NCI-H524 treated with DMSO at 0.1 percent for 48 hours (cell line): ENCODE measurements at places on chromosomes 4 and X.

GRCh38 chr4:154516318-154517029 lies 24.9 kb upstream of the DCHS2 start:
- DNase-seq: no peak

DNA sequence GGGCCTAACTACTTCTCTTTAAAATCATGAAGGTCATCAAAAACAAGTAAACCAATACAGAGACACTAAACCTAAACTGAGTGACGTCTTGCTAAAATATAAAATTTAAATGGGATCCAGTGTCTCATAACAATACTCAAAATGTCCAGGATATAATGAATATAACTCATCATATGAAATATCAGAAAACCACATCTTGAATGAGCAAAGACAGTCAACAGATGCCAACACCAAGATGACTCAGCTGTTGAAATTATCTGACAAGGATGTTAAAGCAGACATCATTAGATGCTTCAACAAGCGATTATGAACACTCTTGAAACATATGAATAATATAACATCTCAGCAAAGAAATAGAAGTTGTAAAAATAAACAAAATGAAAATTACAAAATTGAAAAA lies 8.3 kb downstream of the NAP1L2 start:
- DNase-seq: no peak

DNA sequence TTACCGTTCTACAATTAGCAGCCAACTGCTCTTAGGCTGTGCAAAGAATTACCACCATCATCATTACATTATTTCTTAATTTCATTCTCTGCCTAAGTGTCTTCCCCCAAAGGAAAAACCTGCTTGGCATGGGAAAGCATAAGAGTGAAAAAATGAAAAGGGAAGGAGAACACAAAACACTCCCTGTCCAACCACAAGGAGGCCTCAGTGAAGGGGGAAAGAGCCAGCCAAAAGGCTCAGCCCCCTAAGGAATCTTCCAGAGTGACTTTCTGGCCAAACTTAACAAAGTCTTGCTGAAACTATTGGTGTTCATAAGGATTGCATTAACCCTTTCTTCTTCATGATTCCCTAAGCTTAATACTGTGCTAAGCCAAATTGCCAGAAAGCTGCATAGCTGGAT lies 287.4 kb downstream of the SMARCA1 start:
- DNase-seq: peak; percentile 36

DNA sequence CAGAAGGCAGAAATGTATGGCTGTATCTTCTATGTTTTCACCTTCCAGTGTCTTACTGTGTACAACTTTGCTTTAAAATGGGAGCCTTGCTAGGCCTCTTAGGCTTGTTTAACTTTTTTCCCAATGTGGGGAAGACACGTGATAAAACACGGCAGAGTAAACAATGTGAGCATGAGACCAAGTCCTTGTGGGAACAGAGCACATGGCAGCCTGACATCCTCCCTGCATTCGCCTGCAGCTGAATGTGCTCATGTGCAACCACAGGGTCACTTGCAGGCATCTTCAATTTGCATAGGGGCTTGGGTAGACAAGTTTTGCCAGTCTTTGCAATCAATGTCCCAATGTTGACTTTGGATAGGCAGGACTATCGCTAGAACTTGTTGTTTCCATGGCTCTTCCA lies 91.8 kb downstream of the CCNG2 start:
- DNase-seq: no peak

DNA sequence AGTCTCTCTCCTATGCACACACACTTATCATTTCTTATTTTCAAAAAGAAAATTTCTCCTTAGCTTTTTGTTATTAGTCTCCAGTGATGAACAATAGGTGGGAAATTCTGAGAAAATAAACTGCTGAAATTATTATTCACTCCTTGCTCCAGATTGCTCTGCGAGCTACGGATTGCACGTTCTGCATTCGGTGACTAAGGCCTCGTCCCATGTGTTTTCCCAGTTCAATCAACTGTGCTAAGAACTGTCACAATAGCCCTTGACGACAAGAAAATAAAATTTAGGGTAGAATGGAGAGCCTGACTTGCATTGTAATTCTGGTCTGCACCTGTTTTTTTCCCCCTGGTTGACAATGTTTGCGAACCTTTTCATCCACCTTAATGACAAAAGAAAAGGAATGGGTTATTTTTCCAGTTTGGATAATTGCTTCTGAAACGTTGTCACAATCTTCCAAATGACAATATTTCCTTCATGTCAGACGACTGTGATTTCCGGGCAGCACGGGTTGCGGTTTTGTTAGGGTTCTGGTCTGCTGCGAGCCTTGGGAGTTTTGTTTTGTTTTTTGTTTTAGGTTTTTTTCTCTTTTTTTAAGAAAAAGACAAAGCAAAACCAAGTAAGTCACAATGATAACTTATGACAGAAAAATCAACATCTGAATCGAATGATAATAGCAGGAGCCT lies 124.5 kb upstream of the NOCT start:
- DNase-seq: no peak

- no peak for DNase-seq
Measured at GRCh38 chr4:161894493-161895167, 269.2 kb downstream of the FSTL5 start.

DNA sequence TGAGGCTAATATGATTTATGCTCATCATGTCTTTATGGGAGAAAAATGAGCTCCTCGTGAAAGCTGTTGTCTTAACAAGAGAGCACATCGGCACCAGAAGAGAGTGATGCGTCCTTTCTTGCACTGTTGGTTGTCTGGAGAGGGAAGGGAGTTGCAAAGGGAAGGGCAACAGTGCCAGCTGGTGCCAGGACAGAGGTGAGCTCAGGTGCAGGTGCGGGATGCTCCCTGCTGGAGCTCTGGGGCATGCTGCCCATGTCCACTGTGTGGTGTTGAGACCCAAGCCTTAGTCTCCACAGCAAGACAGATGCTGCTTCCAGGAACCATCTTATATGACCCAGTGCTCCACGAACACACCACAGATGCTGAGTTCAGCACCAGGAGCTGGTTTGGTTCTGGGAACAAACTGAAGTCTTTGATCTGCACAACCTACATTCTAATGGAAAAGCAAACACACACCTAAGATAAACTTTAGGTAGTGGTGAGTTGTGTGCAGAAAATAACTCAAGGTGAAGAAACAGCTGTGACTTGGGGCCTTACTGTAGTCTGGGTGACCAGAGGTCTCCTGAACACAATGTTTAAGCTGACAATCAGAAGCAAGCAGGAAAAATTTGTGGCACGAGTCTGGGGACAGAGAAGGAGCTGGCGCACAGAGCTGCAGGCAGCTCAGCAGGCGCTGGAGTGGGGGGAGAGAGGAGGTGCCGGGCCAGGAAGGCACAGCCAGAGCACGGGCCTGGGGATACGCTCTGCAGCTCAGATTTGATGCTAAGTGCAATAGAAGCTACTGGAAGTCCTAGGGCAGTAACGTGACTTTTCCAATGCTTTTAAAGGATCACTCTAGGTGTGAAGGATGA lies 73.2 kb downstream of the HAUS3 start:
- DNase-seq: no peak

DNA sequence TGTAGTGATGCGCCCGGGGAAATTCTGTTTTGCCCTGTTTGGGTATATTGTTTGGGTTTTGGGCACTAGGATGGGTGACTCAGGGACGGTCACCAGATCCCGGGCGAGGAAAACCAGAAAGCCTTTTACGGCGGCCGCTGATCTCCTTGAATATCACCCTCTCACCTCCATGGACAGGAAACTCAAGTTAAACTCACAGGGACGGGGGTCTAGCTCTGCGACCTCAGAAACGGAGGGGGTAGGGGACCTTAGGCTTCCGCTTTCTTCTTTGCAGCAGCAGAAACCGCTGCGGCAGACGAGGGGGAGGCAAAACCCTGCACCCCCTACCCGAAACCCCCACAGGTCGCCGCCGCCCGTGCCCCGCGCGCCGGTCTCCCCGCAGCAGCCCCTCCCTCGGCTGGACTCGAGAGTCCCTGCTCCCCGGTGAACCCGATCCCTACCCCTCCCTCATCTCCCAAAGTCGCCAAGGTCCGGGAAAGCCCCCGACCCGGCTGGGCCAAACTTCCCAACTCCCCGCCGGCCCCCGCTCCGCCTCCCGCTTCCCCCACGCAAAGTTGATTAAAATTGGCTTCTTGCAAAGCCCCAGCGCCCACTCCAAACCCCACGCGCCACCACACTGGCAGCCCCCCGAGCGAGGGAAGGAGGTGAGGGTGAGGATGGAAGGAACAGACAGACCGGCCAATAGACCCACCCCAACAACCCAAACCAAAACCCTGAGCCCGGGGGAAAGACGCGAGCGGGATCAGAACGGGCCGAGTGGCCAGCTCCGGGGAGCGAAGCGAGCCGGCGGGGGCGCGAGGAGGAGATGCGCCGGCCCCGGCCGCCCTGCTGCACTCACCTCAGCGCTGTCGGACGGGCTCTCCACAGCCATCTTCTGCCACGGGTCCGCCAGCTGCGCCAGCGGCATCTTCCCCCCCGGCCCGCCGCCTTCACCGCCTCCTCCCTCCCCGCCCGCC lies 705 bp downstream of the RPS6KA3 start:
- no peak for DNase-seq

DNA sequence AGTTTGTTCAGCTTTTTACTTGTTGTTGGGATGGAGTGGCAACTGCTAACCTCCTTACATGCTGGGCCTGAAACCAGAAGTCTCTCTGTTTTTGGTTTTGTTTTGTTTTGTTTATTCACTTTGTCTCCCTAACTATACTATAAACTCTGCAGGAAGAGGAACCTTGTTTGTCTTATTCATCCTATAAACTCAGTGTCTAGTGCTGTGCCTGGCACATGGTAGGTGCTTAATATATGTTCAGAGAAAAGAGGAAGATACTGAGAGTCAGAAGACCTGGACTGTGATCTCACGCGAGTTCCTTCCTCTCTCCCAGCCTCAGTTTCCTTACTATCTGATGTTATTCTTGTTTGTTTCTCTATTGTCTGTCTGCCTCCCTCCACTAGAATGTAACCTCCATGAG lies 71.3 kb downstream of the PRPS1 start:
- no peak for DNase-seq

DNA sequence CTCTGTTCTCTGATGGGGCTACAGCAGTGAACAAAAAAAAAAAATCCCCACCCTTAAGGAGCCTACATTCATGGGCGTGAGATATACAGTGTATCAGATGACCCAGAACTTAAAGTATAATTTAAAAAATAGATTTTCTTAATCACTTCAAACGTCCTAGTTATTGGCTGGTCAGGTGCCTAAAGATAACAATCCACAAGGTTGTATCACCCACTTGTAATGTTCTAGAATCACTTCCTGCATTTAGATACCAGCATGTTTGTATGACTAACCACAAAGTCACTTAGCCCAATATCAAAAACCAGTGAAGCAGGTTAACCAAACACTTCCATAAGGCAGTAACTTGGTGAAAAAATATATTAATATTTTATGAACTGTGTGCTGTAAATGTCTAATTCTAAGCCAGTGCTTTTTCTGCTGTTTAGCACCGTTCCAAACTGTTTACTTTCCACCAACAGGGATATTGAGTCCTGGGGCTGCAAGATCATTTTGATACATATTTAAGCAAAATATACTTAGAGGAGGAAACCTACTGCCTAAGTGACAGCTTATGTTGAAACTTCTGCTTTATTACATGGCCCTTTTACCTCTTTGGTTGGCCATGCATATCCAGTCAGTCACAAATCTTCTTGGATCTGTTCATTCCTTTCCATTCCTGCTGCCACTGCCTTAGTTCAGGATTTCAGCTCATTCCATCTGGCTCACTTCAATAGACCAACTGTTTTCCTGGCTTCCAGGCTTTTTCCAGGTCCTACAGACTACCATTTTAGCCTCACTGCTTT lies 43.3 kb downstream of the CD40LG start:
- no peak for DNase-seq

- DNase-seq: peak; percentile 2
Measured at GRCh38 chr4:137819964-137820383, 287.7 kb upstream of the PCDH18 start.

DNA sequence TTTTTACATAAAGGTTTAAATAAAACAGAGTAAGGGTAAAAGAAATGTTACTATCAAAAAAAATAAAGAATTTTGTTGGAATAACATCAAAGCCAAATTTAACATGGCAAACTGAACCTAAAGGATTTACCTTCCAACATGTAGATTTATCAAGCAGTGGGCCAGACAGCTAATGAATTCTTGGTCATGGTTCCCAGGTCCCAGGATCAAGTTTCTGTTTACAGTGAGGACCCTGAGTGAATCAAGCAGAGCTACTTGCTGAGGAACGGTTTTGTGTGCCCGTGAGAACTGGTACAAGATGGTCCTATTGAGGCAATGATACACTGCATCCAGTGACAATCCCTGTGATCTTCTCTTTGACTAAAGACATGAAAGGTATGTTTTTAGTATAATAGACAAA lies 157.1 kb downstream of the CDS1 start:
- DNase-seq: no peak

- DNase-seq: no peak
Measured at GRCh38 chr4:54439831-54440243, 210.7 kb downstream of the PDGFRA start.

DNA sequence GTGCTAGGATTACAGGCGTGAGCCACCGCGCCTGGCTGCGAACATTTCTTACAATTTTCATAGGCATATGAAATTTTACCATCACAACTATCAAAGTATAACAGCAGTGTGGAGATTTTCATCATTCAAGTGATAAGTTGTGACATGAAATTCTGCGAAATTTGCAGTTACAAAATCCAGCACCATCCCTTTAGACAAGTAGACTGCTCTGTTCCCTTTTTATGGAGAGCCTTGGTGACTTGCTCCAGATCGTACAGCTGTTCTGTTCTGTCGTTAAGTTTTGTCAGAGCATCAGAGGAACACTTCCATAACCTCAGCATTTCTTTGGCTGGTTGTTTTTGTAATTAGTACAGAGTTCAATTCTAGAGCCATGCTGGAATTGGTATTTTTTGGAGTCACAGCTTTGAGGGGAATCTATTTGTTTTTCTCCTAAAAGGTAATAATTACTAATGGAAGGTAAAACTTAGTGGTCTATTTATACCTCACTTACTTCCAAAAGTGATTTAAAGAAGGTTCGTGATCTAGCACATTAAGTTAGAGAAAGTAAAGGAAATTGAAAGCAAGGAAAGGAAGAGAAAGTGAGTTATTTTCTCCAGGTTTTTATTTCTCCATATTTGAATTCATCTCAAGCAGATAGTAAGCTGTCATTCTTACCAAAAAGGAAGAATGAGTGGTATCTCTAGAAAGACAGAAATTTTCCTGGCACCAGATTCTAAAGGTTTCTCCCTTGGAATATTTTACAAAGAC lies 22.1 kb downstream of the ZRSR2 start:
- DNase-seq: no peak

GRCh38 chrX:124395145-124395880 lies 49.0 kb downstream of the SH2D1A start:
- no peak for DNase-seq

DNA sequence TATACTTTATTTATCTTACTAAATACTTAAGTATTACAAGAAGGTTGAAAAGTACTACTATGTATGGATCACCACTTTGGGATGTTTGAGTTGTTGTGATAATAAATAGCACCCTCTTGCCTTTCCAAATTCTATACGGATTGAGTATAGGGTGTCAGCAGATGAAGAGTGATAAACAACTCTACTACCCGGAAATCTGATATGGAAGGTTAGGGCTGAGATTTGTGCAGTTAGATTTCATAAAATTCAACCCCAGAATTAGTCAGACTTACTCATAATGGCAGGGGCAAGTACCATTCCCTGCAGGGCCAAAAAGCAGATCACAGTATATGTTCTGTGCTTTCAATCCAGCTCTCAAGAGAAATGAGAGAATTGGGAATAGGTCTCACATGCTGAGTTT lies 1008.9 kb upstream of the PCDH7 start:
- DNase-seq: no peak

GRCh38 chrX:110318664-110318968 lies 731 bp upstream of the AMMECR1 start:
- DNase-seq: no peak

- no peak for DNase-seq
Measured at GRCh38 chr4:93710101-93710846, 118.3 kb upstream of the ATOH1 start.

- no peak for DNase-seq
Measured at GRCh38 chr4:72410158-72410557, 158.9 kb downstream of the ADAMTS3 start.
